CD4-positive, alpha-beta T cell treated with Interferon alpha-2 for 1 hour (primary cell): ENCODE measurements at places on chromosomes 11 and 22.

DNA sequence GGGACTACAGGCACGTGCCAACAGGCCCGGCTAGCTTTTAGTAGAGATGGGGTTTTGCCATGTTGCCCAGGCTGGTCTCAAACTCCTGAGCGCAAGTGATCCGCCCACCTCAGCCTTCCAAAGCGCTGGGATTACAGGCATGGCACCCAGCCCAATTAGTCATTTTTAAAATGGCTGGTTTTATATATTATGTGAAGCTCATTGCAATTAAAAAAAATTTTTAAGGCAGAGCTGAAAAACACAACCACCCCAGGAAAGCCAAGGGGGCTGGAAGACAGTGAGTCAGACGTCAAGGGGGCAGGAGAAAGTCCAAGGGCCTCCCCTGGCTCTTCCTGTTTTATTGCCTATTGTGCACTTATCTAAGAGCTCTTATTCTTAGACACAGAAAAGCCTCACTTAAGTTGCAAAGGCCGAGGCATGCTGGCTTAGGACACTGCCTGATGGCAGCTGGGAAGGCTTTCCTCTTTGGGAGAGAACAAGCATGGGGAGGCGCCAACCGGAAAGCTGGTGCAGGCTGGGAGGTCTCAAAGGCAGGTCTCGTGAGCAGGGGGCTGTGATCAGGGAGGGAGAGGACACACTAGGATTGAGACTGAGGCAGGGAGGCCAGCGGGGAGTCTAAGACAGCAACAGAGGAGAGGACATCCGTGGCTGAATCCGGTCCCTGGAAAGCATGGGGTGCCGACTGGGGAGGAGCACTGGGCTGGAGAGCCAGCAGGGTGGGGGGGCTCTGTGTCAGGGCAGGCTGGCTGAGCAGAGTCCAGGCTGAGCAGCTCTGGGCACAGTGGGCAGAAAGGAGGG, 11.1 kb upstream of the OSM start:
- no peak for DNase-seq

DNA sequence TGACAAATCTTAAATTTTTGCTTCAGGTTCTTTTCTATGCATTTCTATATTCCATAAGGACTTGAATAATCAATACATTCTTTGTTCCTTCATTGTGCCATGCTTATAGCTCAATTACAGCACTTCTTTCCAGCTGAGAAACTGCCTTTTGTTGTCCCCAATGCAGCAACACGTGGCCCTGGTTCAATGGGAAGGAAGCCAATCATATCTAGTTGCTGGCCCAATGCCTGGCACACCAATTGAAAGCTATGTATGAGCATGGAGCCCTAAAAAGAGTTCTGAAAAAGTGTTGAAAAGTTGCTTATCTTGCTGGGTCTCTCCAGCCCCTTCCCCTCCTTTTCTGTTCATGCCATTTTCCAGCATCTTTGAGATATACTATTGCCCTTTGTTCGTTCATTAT, 448.0 kb upstream of the FAT3 start:
- DNase-seq: no peak

DNA sequence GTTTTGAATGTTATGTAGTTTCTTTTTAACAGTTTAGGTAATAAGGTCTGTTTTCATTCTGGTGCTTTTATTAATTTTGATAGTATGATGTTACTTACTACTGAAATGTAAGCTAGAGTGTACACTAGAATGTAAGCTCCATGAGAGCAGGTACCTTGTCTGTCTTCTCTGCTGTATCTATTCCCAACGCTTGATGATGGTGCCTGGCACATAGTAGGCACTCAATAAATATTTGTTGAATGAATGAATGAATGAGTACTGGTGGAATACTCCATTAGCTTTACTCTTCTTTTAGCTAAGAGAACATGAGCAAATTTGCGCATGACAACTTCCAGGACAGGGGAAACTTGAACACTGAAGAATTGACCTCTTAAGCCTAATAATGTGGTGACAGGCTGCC, 6.6 kb upstream of the NAT10 start:
- DNase-seq: no peak

DNA sequence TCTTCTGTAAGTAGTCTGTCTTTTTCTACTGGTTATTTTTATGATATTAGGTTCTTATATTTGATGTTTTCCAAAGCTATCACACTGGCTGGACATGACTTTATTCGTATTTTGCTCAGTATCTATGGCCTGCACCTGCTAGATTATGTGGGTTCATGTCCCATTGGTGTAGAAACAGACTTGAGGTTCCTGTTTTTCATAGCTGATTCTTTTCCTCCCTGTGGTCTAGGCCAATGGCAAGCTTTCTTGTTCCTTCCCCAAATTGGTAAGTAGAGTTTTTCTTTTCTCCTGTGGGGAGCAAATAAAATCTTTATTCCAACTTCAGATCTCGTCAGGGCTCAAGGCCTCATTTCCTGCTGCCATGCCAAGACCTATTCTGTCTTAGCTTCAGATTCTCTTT, 30.2 kb upstream of the SWAP70 start:
- no peak for DNase-seq

GRCh38 chr11:101169944-101170343, 40.3 kb upstream of the PGR start:
- no peak for DNase-seq

DNA sequence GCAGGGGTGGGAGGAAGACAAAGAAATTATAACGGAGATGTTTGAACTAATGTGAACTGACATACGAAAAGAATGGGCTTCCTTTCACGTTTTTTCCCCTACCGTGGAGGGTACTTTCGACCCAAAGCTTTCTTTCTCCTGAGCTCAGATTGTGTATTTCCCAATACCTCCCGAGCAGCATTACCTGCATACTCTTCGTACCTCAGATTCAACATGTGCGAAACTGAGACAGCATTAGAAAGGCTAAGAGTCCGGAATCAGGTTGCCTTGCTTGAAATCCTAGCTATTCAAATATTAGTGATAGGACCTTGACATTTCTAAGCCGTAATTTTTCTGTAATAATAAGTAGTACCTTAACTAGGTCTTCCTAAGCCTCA, 778 bp upstream of the PAK1 start:
- DNase-seq: no peak

GRCh38 chr11:126082251-126083109, 19.8 kb upstream of the CDON start:
- DNase-seq: no peak

DNA sequence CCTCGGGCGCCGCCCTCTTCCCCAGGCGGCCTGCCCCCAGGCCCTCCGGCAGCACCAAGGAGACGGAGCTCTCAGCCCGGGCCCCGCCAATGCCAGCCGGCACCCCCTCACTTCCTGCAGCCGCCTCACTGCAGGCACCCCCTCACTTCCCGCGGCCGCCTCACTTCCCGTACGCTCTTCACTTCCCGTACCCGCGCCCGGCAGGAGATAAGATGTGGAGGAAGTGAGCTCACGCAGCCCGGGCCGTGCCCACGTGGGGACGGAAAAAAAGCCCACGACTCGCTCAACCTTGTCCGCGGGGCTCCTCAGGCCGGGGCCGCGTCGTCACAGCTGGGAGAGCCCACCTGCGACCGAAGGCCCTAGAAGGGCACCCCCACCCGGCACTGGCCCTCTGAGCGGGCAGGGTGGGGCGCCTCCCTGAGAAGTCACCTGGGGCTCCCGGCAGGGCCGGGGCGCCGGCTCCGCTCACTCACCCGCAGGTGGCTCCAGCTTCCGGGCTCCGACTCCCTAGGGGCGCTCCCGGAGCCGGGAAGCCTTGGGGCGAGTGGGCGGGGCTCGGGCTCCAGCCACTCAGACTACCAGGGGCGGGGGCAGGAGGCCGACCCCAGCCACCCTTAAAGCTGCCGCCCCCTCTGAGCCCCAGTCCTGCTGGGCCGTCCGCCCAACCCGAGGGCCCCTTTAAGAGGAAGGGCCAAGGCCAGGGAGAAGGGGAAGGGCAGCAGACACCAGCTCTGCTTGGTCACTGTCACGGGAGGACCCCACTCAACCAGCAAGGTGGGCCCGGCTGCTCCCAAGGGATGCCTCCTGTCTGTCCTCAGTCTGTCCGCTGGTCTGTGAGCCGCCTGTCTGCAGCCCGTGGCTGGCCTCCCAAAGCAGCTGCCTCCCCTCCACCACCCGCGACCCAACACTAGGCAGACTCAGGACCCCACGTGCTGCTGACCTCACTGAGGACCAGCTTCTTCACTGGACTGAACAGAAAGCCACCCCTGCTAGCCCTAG, 31.4 kb downstream of the PISD start:
- DNase-seq: peak; percentile 93

DNA sequence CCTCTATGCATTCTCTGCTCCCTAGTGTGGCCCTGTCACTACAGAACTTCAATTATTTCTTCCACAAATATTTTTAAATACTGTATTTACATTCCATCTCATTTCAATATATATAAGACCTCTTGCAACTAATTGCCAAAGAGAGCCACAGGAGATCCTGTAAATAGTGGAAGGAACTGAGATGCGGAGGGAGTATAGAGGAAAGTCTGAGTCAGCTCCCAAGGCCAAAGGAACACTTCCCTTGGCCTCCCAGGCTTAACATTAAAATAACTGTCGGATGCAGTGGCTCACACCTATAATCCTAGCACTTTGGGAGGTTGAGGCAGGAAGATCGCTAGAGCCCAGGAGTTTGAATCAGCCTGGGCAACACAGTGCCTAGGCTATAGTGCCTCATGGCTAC, 31.2 kb downstream of the RBFOX2 start:
- DNase-seq: no peak

- no peak for DNase-seq
These were observed 37.0 kb downstream of the BCL2L13 start for GRCh38 chr22:17675584-17675983.

- DNase-seq: no peak
These were observed 113.7 kb upstream of the BLID start for GRCh38 chr11:122229481-122230384.

GRCh38 chr11:114160894-114161293, 101.4 kb downstream of the ZBTB16 start:
- DNase-seq: no peak

GRCh38 chr11:120904116-120904515, 119.8 kb upstream of the TBCEL start:
- DNase-seq: no peak

- DNase-seq: no peak
These were observed 2.3 kb upstream of the PNPLA2 start for GRCh38 chr11:816433-816779.

- no peak for DNase-seq
These were observed 130.7 kb upstream of the RCN1 start for GRCh38 chr11:31960126-31960525.

DNA sequence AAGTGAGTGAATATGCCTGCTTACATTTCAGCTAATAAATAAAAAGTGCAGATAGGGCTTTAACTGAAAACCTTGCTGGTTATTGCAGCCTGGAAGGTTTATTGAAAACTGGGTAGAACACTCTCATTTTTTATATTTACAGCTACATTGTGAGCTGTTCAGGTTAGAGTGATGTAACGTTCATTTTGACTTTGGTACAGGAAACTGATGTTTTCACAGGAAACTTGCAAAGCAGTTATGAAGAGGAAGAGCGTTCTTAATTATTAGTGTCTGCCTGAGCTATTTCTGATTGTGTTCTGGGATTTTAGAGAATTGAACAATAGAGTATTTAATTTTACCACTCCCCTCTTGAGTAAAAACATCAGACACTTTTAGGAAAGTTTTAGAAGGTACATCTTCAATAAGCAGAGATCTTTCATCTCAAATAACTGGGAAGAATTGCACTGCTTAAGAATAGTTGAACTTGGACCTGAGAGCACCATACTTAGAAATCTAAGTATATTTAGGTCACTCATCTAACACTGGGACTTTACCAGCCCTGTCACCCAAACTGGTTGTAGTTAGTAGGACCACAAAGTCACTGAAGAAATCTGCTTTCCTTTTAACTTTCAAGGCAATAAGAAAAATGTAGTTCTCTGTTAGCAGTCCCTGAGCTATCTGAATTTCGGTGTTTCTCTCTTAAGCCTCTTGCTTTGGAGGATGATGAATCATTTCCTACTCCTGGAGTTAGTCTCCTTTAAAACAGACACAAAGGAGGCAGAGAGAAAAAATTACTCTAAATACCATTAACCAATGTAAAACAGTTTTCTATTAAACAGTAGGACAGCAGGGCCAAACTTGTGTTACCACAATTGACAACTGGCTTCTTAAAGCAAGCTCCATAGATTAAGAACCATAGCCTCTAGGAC, 128.6 kb upstream of the DDI1 start:
- no peak for DNase-seq

GRCh38 chr11:128854841-128855240, 12.3 kb downstream of the KCNJ1 start:
- no peak for DNase-seq

DNA sequence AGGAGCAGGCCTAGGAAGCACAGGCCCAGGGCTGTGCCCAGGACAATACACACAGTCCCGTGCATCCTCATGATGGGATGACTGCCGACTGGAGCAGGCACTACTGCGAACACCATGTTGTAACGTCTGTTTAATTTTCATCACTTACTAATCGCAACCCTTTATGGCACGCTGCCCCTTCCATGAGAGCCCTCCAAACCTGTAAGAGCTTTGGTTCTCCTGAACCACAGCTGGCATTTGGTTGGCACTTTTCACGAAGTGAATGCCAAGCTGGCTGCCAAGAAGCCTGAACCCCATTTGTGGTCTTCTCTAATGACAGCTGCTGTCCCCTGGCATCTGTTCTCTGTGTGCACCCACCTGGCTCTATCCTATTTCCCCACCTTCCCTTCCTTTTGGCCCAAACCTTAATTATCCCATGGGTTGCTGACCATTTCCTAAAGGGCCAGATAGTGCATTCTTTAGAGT, 36.5 kb downstream of the APOL1 start:
- DNase-seq: no peak

DNA sequence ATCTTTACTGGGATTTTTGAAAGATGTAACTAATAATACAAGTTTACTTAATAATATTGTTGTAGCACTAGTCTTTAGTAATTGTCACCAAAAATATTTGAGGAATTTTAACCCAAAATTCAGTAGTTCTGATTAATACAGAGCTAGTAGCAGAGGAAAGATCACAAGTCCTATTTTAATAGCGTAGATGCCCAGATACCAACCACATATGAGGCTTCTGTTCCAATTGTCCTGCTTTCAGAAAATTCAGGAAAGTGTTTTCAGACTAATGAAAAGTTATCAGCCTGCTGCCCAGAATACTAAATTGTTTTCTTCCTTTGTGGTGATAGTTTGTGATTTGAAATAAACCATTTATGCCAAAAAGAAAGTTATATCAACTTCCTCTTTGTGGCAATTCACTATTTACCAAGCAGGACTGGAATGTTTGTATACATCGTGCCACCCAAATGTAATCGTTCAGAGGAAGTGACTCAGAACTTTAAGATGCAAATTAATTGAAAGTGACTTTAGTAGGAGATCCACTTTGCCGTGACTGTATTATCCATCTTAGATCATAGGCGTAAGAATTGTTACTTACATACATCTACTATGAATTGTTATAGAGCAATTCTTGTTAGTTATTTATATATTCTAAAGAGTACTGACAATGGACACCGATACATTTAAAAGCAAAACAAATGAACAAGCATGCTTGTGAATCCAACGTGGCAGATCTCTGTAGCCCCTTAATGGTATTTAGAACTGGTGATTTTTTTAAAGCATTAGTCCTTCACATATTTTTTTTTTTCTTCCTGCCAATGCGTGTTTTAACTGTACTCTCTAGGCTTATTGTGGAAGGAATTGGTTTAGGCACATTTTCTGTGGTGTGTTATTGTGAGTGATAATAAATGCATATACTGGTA, 231.0 kb downstream of the DDX10 start:
- DNase-seq: no peak
